NT2/D1 (cell line): ENCODE measurements at places on chromosomes 2 and 18.

DNA sequence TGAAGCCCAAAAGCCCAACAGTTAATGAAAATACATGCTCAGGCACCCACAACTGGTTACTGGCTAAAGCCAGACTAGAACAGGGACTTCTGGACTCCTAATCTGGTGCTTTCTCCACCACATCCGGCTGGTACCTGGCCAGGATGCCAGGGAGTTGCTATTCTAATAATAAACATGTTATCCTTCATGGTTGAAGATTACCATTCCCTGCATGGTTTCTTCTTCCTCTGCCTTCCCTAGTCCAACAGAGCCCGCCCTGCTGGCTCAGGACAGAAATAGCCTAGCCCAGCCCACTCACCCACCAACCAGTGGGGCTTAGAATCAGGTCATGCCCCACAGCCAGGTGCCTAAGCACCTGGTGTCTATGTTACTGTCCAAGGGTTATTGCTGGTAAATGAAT lies 184.2 kb downstream of the TMEM247 start:
- DNase-seq = no peak

DNA sequence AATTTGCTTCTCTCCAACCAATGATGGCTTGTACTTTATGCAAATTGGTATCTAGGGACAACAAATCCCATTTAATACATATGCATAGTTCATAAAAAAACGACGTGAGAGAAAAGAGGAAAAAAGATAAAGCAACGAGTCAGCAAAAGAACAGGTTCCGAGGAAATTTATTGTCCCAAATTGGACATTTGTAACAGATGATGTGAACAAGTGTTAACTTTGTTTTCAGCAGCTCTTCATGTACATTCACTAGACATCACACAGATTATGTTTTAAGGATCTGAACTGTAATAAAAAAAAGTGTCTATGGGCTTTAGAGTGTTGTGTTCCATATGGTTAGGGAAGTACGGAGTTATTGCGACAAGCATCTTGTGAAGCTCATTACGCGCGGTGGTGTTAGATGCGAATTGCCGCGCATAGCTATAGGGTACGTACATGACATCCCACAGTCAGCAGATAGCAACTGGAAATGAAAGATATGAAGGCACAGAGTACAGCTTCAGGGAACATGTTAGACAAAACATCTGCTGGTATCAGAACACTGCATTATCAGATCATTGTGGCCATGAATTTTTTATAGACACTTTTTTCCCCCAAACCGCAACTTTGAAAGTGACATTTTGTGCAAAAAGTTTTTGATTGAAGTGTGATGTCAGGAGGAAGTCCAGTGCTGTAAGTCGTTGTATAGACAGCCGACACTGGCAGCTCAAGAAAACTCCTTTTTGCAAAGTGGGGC lies 1073.1 kb upstream of the FANCL start:
- DNase-seq = no peak

GRCh38 chr2:212683346-212684097 lies 144.9 kb upstream of the ERBB4 start:
- no peak for DNase-seq

DNA sequence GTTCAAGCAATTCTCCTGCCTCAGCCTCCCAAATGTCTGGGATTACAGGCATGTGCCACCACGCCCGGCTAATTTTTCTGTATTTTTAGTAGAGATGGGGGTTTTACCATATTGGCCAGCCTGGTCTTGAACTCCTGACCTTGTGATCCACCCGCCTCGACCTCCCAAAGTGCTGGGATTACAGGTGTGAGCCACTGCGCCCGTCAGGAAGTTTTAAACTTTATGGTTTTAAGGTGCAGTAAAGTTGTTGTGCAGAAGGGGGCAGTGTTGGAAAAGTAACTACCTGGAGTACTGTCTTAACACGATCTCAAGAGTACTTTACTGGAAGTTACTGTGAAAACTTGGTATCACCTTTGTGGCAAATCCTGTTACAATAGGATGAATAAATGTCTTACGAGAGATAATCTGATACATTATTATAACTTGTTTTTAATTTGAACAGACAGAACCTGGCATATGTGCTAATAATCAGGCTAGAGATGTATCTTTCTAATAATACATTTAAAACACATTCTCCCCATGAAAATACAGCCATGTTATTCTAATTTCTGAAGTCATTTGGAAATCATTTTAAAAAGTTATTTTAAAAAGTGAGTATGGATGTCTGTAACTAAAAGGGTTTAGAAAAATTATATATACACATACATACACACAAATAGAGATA lies 10.8 kb downstream of the SPDYA start:
- peak; percentile 73 for DNase-seq

GRCh38 chr18:79522451-79523205 lies 126.9 kb downstream of the NFATC1 start:
- no peak for DNase-seq

GRCh38 chr18:36241831-36242230 lies 54.5 kb downstream of the MOCOS start:
- DNase-seq = no peak

DNA sequence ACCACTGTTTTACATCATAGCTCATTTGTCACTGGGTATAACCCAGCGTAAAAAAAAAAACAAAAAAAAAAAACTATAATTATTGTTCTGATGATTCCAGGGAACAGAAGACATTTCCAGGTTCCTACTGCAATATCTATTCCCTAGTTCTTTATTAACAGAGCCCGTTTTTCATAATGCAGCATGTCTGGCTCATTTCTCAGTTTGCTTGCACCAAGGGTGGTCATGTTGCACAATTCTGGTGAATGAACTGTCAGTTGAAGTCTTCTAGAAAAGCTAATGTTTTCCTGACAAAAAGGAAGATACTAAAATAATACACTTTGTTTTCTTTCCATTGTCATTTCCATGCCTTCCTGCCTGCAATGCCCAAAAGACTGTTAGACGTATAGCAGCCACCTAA lies 180.1 kb downstream of the RDH14 start:
- no peak for DNase-seq

DNA sequence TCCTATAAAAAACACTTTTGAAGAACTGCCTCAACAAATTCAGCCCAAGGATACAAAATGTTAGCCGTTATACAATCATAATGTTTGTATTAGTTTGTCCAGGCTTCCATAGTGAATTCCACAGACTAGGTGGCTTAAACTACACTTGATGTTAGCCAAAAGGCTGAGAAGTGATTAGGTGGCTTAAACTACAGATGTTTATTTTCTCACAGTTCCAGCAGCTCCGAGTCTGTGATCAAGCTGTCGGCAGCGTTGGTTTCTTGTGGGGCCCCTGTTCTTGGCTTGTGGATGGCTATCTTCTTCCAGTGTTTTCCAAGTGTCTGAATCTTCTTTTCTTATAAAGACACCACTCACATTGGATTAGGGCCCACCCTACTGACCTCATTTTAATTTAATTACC lies 31.5 kb upstream of the MFF start:
- DNase-seq = no peak

DNA sequence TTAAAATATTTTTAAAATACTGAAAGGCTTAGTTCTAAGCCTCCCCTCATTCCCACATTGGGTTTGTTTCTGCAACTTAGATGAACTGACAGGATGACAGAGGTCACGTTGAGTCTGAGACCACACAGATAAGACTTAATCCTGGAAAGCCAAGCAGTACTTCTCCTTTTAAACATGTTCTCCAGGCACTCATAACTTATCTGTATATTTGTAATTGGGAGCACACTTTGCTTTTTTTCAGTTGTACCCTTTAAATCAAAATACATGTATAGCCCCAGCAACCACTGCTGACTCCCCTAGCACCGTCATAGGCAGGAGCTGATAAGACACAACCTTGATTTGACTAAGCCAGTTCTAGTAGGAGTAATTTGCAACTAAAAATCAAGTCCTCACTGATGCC lies 394.8 kb downstream of the PID1 start:
- DNase-seq = no peak

DNA sequence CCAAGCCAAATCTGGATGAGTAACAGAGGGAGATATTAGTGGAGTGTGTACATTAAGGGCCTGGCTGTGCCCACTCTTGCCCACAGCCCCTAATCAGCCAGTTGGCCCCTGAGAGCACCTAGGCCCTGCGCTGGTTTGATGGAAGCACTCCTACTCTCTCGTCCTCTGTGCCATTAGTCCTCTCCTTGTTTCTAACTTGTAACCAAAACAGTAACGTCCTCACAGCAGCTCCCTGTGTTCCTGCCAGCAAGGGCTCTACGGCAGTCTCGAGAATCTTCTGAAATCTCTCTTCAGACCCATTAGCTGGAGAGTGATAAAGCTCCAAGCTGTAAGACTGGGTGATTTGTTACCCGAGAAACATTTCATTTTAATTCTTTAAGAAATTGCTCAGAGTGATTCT lies 76.1 kb downstream of the LRRC30 start:
- DNase-seq = no peak

DNA sequence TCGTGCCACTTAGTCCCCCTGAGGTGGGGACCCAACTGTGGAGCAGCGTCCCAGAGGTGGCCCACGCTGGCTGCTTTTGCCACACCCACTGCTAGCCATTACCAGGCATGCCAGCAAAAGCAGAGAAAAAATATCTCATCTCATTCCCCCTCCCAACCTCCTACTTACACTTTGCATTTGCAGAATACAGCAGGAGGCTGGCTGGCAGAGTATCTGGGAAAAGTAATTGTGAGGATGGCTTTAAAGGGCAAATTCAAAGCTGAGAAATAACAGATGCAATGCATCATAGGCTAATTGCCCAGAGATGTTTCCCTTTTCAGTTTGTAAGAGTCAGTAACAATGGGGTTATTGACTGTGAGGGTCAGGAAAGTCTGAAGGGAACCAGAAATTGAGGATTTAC lies 438.1 kb upstream of the DSEL start:
- no peak for DNase-seq

DNA sequence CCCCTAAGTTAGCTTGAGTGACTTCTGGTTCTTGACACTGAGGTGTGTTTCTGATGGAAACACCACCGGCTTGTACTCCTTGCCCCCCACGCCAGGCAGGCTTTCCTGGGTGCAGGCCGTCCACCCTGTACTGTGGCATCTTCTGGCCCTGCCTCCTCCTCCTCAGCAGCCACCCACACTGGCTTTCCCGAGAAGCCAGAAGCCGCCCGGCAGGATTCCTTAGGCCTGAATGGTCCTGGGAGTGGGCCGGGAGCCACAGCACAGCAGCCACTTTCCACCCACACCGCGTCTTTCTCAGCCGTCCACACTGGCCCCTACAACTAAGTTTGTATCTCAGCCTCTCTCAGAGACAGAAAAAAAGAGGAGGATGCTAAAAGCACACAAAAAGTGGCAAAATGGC lies 2.1 kb upstream of the HSBP1L1 start:
- no peak for DNase-seq

GRCh38 chr2:3595404-3595803 lies 492 bp downstream of the COLEC11 start:
- DNase-seq = no peak

- DNase-seq = no peak
These were observed 14.2 kb upstream of the MALT1 start for GRCh38 chr18:58657081-58657480.
